ENCODE measurements at places on chromosomes 2 and 18.

DNA sequence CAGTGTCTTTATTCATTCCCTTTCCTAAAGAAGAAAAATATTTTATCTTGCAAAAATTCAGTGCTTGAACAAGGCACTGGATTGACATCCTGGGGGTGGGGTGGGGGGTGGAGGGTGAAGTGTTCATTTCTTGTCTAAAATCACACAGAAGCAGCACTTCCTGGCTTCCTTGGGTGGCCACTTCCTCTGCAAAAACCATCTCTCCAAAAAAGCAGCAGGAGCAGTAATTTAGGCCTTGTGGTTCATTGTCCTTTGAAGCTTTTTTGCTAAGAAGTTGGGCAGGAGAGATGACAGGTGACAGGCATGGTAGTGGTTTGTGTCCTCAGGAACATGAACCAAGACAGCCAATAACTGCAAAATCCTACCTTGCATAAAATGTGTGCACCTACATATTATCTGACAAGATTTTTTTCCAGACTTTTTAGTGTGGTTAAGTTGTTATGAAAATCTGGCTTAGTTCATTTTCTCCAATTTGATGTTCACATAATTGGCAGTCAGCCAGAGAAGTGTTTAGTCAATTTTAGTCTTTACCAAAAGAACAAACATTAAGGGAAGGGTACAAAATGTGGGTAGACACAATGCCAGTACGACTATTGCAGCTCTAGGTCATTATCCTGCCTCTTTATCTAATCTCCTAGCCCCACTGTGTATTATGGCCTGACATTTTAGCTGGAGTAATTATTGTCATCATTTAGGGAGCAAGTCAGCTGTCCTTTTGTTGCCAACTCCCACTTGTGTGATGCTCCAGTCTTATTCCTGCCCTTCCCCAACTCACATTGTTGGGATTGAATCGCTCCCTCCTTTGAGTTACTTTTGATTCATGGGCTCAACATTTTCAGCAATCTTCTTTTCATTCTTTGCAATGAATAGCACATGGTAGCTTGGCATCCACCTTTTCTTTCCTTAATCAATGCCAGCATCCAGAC, 177.2 kb downstream of the MYO3B start:
- no peak for DNase-seq

DNA sequence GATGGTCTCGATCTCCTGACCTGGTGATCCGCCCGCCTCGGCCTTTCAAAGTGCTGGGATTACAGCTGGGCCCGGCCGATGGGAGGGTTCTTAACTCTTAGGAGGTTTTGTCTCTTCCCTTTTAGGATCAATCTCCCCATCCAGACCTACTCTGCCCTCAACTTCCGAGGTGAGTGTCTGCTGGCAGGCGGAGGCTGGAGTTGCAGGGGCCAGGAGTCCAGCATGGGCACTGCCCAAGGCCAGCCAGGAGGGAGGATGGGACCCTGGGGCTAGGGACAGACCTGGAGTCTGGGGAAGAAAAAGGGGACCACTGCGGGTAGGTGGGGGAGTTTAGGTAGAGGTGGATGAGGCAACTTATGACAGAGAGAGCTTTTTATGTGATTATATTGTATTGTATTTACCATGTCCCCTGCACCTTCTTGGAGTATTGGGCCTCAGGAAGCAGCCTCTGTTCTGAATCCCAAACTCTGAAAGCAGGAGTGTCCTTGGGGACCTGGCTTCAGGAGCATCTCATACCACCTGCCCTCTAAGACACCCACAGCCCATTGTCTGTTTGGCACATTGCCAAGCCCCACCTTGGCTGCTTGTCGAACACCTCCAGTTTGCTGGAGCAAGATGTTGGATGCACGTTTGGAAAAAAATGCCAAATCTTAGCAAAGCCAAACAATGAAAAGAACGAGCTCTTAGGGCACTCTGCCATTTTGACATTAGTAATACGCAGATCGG, 5.6 kb downstream of the DES start:
- no peak for DNase-seq

DNA sequence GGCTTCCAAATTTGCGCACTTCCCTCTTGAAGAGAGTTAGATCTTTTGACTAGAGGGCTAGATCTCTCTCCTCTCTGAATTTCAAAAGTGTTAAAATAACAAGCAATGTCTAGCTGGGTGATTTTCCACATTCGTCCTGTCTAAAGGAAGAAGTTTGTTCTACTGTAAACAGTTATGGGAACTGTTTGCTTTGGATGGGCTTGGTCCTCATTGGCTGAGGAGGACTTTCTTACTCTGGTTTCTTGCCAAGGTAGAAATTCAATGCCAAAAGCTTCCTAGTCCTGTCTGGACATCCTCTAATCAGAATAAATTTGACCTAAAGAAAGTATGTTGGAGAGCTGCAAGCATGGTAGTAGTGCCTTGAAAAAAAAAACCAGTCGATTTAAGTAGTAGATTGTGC, 47.4 kb upstream of the RAPH1 start:
- no peak for DNase-seq

DNA sequence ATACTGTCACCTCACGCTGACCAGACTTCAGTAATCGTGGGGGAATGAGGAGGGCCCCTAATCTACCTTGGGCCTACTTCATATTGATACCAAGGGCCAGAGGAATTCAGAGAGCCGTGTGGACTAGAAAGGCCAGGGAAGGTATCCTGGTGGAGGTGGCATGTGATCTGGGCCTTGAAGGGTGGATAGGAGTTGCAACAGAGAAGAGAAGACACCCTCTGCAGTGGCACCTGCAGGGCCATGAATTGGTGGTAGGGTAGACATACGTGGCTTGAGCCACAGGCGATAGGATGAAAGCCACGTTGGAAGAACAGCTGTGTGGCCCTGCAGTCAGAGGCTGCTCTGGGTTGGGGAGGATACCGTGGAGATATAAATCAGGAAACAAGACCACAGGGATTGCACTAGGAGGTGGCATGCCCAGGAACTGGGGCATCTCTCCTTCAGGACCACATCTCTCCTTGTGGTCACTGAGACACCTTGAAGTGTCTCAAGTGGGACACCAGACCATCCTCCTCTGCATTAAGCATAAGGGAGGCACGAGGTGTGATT, 141.4 kb downstream of the CYP26B1 start:
- no peak for DNase-seq

DNA sequence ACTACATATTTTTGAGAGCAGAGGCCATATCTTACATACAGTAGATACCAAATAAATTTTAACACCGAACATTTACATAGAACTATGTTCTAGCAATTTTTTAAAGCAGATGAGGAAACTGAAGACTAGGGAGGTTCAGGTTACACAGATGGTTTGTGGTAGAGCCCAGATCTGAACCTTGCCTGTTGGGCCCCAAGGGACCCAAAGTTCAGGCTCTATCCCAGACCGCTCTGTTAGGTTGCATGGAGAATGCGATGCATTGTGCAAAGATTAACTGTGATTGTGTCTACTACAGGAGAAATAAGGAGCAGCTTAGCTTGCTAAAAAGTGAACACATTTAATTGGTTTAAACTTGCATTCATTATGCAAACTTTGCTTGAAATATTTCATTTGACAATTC, 16.4 kb upstream of the DSC3 start:
- DNase-seq, result no peak

DNA sequence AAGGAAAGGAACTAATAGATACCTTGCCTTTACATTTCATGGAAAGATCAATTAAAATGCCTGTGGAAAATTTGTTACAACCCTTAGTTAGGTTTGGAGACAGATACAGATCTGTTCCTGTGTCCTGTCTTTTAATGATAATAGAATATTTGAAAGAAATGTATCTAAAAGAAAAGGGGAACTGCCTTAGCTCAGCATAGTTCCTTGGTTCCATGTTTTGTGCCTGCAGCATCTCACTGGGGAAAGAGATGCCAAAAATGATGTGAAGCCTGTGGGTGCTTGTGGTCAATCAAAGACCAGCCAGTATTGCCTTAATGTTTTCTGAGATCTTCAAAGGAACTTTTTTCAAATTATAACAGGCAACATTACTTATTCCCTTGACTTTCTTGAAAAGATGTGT, 147.6 kb downstream of the ADCYAP1 start:
- DNase-seq, result no peak

GRCh38 chr2:158178646-158179045, 77.0 kb downstream of the UPP2 start:
- no peak for DNase-seq

- no peak for DNase-seq
Measured at GRCh38 chr2:176135035-176135440, 5.5 kb downstream of the HOXD8 start.

DNA sequence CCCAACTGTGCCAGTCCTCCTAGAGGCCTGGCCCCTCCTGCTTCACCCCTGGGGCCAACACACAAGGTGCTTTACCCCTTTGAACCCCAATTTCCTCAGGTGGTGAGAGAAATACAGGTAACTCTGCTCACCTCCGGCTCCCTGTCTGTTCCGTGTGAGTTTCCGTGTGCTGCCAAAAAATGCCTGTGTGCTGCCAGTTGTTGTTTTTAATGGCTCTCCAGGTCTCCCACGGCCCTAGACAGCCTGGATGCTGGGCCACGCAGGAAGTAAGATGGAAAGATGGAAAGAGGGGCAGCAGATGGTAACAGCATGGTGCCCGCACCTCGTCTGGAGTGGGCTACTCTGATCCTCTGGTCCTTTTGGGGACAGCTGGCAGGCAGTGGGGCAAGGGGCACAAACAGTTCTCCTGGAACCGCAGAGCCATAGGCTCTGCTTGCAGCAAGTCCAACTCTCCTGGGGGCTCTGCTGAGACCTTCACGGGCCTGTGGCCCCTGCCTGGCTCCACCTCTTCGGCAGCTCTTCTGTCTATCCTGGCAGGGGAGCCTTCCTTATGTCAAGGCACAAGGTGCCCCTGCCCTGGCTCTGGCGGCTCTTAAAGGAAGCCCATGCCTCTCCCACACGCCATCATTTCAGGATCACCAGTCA, 4.3 kb upstream of the ARHGEF4 start:
- no peak for DNase-seq

DNA sequence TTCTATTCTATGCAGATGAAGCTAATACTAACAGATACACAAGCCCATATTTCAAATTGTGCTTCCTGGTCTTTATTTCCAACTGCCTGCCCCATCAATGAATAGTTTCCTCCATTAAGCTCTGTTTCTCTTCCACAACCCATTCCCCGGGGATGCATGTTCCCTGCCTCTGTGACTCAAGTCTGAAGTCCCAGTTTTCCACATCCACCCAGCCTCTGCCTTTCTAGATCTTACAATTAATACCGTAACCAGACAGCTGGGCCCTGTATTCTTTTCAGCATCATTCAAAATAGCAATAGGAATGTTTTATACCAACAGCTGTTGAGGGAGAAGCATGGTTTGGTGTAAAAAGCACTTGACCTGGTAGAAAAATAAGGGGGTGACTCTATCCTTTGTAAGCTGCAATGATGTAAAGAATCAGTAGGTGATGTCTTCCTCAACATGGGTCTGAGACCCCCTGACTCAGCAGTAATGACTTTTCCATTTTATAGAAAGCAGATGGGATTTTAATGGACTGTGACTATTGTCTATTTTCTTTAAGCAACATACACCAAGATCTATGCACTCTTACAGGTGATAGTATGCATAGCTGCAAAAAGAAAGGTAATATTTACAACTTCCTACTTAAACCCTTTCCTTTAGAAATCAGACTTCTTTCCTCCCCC, 46.1 kb upstream of the DAPL1 start:
- DNase-seq, result no peak

DNA sequence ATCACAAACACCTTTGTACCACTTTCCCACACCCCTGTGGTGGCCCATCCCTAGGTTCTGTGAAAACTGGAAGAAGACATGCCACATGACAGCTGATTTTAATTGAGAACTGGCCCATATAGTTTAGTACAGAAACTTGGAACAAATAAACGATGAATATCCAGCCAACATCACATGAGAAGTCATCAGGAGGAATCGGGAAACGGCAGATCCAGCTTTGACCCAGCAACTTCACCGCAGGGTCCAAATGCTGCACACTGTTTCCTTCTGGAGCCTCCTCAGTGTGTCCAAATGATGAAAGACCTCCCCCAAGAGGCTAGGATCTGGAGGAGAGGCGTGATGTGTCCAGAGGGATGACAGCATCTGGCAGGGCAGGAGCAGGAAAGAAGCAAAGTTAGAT, 75.5 kb downstream of the COPS8 start:
- no peak for DNase-seq

DNA sequence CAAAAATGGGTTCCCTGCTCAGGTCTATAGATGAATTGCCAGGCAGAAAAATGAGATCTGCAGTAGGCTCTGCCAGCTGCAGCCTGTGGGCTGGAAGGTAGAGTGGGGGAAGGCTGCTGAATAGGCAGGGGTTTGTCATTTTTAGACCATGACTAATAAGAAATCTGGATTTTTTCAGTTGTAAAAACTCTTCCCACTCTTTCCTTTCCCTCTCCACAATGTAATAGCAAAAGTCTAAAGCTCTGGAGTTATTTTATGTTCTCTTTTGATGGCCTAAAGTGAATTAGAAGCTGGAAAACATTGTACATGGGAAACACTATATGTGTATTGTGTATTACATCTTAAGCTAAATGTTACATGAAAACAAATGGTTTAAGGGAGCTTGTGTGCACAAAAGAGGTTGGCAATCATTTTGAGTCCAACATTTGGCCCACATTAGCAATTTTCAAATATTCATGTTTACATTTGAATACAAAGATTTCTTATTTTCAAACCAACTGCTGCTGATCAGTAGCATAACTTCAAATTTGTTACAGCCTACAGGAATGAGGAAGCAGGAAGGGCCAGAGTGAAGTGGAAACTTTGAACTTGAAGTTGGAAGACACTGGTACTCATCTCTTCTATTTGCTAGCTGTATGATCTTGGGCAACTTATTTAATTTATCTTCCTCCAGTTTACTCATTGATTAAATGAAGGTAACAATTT, 407.1 kb downstream of the SLC4A3 start:
- DNase-seq, result no peak

DNA sequence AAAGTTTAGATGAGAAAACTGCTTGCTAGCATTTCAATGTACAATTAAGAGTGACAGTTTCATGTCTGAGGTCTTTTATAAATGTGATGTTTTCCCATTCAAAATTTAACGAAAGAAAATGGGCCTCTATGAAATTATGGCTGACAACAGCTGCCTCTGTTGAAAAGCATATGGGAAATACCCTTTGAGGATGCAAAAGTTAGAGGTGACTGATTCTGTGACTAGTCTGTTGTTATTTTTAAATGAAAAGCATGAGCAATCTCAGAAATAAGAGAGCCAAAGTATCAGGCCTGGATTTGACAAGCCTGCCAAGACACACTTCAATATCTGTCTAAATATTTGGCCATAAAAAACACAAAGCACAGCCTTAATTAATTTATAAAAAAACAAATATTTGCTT, 580.8 kb downstream of the ERBB4 start:
- no peak for DNase-seq

GRCh38 chr2:1619556-1619955, 124.8 kb downstream of the PXDN start:
- DNase-seq, result no peak

DNA sequence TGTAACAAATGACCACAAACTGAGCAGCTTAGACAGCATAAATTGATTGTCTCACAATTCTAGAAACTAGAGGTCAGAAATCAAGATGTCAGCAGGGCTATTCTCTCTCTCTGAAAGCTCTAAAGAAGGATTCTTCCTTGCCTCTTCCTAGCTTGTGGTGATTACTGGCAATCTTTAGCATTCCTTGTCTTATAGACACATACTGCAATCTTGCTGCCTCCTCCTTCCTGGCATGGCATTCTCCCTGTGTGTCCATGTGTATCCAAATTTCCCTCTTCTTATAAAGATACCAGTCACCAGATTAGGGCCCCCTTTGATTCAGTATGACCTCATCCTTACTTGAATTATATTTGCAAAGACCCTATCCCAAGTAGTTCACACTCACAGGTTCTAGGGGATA, 2.3 kb downstream of the ASB3 start:
- no peak for DNase-seq

GRCh38 chr2:223711596-223712326, 109.6 kb upstream of the SCG2 start:
- no peak for DNase-seq
